SHP77 treated with DMSO at 0.1 percent for 48 hours (cell line): ENCODE measurements at places on chromosomes 16 and 17.

GRCh38 chr16:81967358-81967757, 43.9 kb downstream of the SDR42E1 start:
- no peak for DNase-seq

- no peak for DNase-seq
Measured at GRCh38 chr16:22360963-22361659, 13.3 kb downstream of the CDR2 start.

- no peak for DNase-seq
Measured at GRCh38 chr16:84000989-84001642, 33.1 kb downstream of the NECAB2 start.

DNA sequence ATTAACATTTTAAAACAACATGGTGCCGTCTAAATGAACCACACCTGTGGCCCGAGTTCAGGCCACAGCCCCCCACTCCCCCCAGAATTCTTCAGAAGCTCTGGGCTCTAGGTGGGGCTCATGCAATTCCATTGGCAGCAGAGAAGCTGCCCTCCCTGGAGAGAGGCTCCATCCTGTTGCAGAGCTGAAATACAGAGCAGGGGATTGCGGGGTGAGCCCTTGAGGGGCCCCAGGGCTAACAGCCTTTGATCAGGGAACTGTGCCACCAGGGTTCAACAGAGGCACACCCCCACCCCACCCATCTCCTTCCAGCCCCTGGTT, 69.3 kb downstream of the ABR start:
- no peak for DNase-seq

DNA sequence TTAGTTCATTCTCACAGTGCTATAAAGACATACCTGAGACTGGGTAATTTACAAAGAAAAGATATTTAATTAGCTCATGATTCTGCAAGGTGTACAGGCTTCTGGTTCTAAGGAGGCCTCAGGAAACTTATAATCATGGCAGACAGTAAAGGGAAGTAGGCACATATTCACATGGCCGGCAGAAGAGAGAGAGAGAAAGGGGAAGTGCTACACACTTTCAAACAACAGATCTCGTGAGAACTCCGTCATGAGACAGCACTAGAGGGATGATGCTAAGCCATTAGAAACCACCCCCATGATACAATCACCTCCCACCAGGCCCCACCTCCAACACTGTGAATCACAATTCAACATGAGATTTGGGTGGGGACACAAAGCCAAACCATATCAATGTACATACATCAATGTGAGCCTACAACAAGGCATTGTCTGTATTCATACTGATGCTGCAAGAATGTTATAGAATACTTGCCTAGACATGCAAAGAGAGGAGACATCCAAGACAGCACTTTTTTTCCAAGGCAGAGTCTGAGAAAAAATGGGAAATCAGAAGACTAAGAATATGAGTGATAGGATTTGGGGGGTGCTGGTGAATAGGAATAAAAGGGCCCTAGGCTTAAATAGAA, 114.8 kb upstream of the XYLT1 start:
- DNase-seq, result no peak

DNA sequence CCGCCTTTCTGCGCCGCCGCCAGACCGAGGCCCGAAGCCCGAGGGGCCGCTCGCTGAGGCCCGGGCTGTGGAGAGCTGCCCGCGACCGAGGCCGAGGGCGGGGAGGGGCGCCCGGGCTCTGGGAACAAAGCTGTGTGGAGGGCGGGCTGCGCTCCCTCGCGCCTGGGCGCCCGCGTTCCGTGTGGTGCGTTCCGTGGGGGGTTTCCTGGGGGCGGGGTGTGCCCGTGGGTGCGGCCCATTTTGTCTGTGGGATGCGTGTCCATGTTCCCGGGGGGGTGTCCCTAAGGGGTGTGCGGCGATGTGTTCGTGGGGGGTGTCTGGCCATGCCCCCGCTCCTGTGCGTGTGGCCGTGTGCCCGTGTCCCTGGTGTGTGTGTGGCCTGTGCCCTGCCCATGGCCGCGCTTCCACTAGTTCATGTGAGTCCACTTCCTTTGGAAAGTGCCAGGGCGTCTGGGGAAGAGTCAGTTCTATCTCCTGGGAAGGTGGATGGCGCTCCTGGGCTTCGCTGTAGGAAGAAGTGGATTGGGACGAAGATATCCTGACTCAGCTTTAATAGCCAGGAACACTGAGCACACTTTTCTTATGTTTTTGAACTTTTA, 520 bp downstream of the JPT2 start:
- DNase-seq, result no peak

- DNase-seq, result no peak
Measured at GRCh38 chr17:29007456-29007855, 1.6 kb upstream of the SEZ6 start.

- no peak for DNase-seq
Measured at GRCh38 chr16:31055613-31056012, 18.4 kb downstream of the ZNF668 start.

GRCh38 chr17:44044071-44044470, 22.4 kb downstream of the LSM12 start:
- no peak for DNase-seq
